NCI-H1694 (cell line): ENCODE measurements at places on chromosomes 16 and 17.

DNA sequence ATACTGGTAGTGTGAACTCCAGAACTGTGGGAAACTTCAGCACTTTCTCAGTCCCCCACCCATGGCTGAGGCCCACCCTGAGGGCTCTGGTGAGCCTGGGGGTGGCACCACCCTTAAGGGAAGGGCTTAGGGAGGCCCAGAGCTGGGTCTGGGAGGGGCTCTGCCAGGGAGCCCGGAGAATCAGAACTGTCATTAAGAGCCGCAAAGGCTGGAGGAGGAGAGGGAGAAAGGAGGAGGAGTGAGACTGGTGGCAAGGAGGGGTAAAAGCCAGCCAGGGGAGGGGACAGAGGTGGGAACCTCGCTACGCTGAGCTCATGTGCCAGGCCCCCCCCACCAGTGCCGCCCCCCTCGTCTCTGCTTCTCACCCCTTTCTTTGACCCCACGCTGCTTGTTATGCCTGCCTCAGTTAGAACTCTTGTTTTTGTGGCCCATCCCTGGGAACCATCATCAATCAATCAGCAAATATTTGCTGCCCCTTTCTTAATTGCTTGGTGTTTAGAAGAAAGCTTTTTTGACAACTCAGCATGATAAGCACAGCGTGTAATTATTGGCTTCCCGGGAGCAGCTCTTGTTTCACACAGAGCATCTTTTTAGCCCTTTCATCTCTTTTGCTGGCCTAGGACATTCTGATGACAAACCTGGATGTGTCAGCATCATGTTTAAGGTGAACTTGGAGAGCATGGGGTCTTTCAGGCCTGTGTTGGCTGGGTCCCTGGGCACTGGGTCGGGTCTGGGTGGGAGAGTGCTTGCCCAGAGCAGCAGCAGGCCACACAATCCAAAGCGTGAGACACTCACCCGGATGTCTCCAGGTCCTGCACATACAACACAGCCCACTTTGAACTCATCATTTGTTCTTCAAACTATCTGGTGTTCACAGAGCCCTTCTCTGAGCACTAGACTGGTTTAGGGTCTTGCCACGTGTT lies 77.7 kb downstream of the NETO2 start:
- DNase-seq, result no peak

DNA sequence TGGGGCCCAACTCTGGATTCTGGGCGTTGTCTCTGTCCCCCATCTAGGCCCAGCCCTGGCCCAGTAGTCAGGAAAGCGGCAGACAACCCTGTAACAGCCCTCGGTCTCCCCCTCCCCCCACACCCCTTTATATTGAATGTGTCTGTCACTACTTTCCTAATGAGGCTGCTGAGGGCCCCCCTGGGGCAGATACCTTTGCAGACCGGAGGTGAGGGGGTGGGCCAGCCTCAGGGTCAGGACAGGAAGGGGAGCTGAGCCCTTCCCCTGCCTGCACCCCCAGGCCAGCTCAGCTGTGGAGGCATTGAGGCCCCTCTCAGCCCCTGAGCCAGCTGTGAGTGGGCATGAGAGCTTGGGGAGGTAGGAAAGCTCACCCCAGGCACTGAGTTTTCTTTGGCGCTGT lies 17.1 kb downstream of the RAI1 start:
- DNase-seq, result no peak

GRCh38 chr17:7897090-7897489 lies 8.5 kb downstream of the CHD3 start:
- DNase-seq, result no peak

- DNase-seq, result no peak
Observed at GRCh38 chr17:30188211-30188939, 47.1 kb downstream of the SLC6A4 start.

DNA sequence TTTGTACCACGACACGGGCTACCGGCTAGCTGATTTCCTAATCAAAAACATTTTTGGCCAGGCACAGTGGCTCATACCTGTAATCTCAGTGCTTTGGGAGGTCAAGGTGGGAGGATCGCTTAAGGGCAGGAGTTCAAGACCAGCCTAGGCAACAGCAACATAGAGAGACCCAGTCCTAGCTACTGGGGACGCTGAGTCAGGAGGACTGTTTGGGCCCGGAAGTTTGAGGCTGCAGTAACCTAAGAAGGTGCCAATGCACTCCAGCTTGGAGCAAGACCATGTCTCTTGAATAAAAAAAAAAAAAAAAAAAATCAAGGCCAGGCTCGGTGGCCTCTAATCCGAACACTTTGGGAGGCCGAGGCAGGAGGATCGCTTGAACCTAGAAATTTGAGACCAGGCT lies 49.8 kb downstream of the UBE2G1 start:
- no peak for DNase-seq

DNA sequence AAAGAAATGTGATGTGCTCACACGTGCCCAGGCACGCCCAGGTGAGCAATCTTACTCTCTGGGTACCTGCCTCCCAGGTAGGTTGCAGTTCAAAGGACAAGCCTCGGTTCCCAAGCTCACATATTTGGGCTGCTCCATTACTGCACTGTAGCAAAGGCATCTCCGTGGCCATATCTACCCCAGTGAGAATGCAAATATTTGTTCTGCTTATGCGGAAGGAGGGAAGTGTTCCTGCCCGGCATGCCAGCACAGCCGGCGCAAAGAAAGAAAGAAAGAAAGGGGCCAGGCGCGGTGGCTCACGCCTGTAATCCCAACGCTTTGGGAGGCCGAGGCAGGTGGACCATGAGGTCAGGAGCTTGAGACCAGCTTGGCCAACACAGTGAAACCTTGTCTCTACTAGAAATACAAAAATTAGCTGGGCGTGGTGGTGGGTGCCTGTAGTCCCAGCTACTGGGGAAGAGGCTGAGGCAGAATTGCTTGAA lies 30.7 kb downstream of the SLC43A2 start:
- no peak for DNase-seq

- no peak for DNase-seq
Observed at GRCh38 chr17:81680150-81680549, 3.4 kb downstream of the ARL16 start.

DNA sequence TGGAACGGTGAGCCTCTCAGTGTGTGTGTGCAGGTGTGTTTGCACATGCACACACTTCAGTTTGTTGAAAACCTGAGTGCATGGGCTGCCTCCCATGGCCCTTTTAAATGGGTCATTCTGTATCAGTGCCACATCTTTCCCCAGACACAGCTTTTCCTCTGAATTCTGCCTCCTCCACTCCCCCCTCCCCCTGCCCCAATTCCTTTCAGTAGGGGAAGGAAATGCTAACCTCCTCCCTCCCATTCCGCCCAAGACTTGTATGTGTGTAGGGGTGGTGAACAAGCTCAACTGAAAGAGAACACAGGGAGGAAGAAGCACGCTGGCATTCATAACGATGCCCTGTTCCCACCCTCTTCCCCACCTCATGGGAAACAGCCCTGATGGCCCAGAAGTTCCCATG lies 34.3 kb downstream of the C17orf75 start:
- no peak for DNase-seq

DNA sequence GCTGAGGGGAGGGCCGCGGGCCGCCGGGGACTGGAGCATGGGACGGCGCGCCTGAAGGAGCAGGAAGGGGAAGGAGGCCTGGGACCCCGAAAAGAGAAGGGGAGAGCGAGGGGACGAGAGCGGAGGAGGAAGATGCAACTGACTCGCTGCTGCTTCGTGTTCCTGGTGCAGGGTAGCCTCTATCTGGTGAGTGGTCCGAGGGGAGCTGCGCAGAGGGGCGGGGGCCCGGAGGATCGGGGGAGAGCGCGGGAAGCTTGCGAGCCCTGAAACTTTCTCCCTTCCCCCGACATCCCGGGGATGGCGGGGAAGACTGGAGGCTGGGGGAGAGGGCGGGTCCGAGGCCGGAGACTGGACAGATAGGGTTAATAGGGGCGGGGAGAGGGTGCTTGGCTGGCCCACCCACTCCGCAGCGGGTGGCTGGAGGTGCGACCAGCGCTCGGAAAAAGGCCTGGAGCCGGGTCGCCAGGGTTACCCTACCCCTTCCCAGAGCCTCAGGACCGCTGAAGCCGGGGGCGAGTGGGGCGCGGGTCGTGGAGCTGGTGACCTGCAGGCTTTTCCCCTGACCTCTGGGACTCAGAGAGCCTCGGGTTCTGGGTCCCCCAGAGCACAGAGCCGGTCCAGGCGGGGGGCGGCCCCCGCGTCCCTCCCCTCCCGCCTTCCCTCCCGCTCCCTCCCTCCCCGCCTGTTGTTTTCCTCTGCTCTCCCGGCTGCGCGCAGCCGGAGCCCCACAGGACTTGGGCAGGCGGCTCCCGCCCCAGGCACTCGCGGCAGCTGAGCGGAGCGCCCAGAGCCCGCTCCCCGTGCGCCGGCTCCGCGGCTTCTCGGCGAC lies 631 bp downstream of the NXPH3 start:
- peak; percentile 27 for DNase-seq

- DNase-seq, result no peak
Observed at GRCh38 chr17:63681530-63681929, 18.4 kb downstream of the LIMD2 start.

DNA sequence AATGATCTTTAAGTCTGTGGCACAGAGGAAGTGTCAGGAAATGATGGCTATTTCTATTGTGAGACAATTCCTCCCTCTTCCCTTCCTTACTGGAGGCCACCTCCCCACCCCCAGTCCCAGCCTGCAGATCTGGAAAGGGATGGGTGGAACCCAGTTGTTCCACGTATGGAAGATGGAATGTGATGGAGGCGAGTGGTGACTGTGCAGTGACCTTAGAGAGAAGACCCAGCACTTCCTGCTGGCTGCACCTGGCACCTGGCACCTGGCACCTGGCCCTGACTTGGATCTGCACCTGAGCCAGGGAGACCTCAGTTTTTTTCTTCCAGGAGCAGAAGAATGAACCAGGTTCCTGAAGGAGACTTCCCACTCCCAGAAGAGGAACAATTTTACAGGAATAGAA lies 33.0 kb upstream of the TMC5 start:
- DNase-seq, result no peak

- DNase-seq, result no peak
Observed at GRCh38 chr16:10622036-10622921, 41.9 kb upstream of the EMP2 start.

- DNase-seq, result no peak
Observed at GRCh38 chr16:67649494-67649931, 4.6 kb downstream of the CARMIL2 start.

DNA sequence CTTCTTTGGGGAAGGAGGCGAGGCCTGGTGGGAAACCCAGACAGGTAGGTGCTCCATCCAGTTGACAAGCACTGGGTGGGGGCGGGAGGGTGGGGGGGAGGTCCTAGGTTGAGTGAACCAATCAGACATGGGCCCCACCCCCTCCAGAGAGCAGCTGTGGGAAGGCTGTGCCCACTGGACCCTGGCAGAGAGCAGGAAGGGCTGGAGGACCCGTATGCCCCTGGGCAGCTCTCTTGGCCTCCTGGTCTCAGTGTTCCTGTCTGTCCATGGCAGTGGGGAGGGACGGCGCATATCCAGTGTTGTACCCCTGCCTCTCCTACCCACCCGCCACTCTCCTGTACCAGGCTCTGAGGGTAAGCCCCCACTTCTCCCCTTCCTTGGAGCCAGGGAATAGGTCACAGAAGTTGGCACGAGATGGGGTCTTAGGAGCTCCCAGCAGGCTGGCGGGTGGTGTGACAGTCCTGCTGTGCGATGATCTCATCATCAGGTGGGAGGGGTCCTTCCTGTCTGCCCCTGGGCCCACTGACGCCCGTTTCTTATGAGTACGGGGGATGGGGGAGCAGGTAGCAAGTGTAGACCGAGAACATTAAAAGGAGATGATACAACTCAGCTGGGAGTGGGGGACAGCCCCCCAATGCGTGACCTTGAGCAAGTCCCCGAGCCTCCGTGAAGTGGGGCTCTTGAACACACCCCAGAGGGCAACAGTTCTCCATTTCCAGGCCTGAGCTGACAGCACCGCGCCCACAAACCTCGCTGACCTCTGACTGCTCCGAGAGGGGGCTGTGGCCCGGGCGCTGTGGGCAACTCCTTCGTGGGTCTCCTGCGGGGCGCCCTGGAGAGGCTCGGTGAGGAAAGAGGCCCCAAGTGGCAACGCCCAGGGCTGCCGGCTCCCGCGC lies 1.2 kb upstream of the ZFPM1 start:
- no peak for DNase-seq

GRCh38 chr16:69078073-69078472 lies 27.4 kb upstream of the HAS3 start:
- no peak for DNase-seq

DNA sequence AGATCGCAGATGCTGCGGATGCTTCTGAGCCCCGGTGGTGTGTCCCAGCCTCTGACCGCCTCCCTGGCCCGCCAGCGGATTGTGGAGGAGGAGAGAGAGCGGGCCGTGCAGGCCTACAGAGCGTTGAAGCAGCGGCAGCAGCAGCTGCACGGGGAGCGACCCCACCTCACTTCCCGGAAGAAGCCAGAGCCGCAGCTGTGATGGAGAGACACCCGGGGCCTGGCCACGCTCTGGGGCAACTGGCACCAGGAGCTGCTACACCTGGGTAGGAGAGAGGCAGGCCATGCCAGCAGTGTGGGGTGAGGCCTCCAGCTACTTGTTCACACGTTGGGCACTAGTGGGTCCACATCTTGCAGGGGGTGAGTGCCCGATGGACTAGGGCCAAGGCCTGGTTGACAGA lies 6.0 kb downstream of the CCDC137 start:
- no peak for DNase-seq

- no peak for DNase-seq
Observed at GRCh38 chr17:9199571-9200551, 178.6 kb downstream of the NTN1 start.

DNA sequence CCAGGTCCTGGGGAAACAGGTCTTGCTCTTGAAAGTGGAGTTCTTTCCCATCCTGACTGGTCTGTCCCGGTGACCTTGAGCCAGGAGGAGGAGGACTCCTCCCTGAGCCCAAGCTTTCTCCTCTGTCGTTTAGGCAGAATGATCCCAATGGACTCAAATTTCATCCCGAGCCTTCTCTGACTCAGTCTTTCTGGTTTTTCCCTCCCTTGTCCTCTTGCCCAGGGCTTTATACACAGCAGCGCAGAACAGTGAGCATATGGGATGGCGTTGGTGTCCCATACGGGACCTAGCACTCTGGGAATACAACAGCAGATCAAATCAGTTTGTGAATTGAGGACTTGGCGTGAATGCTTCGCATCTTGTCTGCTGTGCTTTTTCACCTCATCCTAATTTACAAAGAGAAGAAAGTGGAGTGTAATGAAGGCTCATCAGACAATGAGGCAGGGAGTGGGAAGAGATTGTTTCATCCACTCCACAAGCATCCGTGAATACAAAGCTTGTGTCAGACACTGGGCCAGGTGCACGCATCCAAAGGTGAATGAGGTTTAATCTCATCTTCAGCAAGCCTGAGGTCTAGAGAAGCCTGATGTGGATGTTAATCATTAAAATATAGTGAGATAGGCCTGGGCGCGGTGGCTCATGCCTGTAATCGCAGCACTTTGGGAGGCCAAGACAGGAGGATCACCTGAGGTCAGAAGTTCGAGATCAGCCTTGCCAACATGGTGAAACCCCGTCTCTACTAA lies 1.1 kb upstream of the XYLT1 start:
- no peak for DNase-seq

DNA sequence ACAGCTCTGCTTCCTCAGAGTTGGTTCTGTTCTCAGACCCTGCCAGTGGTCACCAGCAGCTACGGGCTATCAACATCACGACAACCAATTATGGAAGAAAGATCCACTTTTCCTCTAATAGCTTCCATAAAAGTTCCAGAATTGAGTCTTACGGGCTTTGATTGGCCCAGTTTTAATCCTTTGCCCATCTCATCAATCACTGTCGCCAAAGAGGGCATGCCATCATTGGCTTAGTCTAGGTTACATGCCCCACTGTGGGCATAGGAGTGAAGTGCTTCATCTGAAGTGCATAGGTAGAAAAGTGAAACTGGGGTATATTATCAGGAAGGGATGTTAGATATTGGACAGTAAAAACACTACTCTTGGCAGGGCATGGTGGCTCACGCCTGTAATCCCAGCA lies 76.6 kb upstream of the DHX40 start:
- no peak for DNase-seq
